ENCODE measurements at places on chromosomes 6 and 20.

DNA sequence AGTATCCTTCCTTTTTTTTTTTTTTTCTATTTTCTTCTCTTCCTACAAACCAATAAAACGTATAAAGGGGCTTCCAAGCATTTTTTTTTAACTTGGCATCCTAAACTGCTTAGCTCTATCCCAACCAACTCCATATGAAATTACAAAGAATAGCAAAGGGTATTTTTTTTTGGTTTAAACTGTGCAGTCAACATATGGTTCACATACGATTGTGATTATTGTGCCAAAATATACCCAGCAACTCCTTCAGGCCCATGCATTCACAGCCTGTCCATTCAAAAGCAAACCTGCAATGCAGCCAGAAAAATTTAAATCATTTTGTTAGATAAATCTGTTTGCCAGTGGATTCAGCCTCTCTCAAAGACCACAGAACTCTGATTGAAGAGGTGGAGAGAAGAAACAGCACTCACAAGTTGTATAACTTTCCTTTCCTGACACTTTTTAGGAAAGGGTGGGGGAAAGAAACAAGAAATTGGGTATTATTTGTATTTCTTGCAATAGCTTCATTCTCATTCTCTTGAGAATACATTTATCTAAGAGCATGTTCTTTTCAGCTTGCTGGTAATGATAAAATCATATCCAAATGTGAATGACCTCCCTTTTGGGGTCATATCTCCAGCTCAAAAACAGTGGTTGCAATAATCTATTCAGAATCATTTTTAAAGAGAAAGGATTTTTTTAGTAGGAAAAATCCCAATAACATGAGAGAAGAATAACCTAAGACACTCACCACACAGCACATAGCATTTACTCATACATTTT is 701.3 kb upstream of the CHD6 start:
- DNase-seq = no peak

DNA sequence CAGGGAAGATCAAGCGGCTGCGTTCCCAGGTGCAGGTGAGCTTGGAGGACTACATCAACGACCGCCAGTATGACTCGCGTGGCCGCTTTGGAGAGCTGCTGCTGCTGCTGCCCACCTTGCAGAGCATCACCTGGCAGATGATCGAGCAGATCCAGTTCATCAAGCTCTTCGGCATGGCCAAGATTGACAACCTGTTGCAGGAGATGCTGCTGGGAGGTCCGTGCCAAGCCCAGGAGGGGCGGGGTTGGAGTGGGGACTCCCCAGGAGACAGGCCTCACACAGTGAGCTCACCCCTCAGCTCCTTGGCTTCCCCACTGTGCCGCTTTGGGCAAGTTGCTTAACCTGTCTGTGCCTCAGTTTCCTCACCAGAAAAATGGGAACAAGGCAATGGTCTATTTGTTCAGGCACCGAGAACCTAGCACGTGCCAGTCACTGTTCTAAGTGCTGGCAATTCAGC is 51.6 kb upstream of the TTPAL start:
- no peak for DNase-seq

DNA sequence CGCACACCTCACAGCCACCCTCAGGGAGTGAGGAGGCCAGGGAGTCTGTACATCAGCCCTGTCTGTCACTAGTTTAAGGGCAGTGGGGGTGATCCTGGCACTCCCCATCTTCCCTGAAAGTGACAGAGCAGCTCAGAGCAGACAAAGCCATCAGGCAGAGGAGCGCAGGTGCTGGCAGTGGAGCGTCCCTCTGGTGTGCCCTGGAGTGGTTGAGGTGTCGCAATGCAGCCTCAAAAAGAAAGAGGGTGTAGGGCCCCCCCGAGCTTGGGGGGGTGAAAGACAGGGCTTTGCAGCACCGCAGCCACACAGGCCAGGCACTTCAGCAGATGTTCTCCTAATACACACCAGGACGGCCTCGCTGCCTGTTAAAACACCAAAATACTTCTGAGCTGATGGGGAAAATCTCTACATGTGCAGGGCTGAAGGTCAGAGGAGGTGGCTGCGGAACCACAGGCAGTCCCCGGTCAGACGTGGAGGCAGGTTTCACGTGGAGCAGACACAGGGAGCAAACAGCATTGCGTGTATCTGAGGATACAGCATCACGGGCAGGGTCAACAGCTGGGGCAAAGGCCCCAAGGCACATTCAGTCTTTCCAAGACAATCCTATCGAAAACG is 69.5 kb downstream of the PREX1 start:
- no peak for DNase-seq

DNA sequence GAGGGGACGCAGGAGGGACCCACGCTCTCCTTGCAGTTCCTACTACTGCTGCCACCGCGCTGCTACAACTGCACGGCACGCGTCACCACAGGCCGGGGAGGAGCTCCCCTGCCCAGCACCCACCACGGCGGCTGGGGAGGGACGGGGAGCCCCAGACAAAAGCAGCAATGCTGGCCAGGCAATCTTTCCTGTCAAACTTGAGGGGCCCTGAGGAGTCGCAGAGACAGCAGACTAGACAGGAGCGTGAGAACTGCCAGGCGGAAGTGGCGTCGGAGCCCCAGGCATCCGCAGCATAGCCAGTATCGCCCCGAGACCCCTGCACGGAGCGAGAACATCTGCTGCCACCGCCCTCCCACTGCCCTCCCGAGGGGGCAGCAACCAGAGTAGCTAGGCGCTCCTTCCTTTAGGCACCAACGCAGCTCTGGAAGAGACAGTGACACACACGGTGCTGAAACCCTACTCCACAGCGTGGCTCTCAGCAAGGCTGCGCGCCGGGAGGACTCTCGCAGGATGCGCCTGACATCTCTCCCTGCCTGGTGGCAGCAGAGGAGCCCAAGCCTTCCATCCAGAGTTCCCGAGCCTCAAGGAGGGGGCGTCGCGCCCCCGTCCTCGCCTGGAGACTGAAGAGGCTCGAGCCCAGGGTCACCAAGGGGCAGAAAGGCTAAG is 2.2 kb downstream of the TAF4 start:
- no peak for DNase-seq

- DNase-seq = no peak
Measured at GRCh38 chr20:3699037-3699436, 13.4 kb downstream of the SIGLEC1 start.

DNA sequence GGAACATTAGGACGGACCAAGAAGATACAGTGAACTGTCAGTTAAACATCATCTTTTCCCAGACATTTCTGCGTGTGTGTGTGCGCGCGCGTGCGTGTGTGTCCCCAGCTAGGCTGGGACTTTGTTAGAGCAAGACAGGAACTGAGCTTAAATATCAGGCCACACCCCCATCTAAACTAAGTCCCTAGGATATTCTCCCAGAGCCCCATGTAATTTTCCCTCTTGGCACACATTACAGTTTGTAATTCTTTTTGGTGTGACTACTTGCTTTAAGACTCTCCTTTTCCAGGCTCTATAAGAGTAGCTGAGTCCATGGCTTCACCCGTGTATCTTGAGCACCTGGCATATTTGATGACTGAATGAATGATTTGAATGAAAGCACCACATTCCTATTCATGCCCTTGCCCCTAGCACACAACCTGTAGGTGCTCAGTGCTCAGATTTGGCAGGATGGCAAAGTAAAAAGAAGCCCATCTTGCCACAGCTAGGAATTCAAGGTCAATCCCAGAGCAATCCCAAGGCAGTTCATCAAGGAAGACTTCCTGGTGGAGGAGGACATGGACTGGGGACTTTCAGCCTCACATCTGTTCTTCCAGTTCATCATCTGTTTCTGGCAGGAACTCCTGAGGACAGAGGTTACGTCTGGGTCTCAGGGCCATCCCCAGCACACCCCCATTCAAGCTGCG is 69.2 kb downstream of the MRPL14 start:
- DNase-seq = no peak

DNA sequence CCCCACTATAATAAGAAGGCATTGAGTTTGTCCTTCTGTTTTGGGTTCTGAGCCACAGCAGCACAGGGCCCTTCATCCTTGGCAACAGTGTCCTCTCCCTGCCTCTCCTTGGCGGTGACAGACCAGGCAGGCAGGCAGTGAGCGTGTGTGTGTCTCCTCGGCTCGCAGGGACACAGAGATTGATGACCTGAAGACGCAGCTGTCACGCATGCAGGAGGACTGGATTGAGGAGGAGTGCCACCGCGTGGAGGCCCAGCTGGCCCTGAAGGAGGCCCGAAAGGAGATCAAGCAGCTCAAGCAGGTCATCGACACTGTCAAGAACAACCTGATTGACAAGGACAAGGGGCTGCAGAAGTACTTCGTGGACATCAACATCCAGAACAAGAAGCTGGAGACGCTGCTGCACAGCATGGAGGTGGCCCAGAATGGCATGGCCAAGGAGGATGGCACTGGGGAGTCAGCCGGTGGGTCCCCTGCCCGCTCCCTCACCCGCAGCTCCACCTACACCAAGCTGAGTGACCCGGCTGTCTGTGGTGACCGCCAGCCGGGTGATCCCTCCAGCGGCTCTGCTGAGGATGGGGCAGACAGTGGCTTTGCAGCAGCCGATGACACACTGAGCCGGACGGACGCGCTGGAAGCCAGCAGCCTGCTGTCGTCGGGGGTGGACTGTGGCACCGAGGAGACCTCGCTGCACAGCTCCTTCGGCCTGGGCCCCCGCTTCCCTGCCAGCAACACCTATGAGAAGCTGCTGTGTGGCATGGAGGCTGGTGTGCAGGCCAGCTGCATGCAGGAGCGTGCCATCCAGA is 24.0 kb downstream of the SDCBP2 start:
- no peak for DNase-seq

- DNase-seq = no peak
Measured at GRCh38 chr6:108837236-108837971, 10.8 kb upstream of the ARMC2 start.

GRCh38 chr6:43674291-43674690 is 13.3 kb downstream of the MRPS18A start:
- DNase-seq = no peak

DNA sequence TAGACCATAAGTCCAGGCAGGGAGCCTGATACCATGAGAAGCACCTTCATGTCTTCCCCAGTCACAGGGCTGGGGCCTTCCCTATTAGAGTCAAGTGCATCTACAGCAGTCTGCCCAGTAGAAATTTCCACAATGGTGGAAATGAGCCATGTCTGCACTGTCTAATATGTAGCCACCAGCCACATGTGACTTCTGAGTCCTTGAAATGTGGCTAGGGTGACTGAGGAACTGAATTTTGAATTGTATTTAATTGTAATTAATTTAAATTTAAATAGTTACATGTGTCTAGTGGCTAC is 300.2 kb downstream of the CLIC5 start:
- DNase-seq = no peak

- DNase-seq = no peak
Measured at GRCh38 chr6:31152781-31153180, 4.8 kb downstream of the CCHCR1 start.

- DNase-seq = no peak
Measured at GRCh38 chr6:7165890-7166267, 58.1 kb downstream of the RREB1 start.

All from midbrain (tissue), 1 donor.